ENCODE measurements at places on chromosomes 12 and 14.
A peak's percentile ranks its signal among the peaks of the same experiment; 100 is the strongest.

DNA sequence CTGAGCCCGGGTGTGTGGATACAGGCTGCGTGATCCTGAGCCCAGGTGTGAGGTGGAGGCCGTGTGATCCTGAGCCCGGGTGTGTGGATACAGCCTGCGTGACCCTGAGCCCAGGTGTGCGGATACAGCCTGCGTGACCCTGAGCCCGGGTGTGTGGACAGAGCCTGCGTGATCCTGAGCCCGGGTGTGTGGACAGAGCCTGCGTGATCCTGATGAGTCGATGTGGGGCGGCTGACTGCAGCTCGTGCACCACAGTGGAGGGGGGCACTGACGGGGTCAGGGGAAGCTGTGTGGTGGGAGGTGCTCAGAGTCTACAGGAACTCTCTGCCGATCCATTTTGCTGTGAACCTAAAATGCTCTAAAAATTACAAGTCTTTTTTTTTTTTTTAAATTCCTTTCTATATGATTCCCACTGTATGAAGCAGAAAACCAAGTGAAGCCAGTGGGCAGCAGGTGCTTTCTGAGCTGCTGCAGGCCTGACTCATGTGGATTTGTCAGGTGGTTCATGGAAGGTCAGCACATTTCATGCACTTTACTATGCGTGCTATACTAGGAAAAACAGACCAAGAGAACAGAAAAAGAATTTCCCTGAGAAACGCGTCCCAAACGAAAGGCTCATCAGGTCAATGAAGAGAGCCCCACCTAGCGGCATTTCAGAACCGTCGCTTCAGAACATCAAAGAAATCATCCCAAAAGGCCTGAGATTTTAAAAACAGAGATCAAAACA lies 19.3 kb downstream of the BRF1 start:
- DNase-seq, result no peak

- no peak for DNase-seq
Observed at GRCh38 chr14:67973436-67973835, 153.9 kb downstream of the RAD51B start.

DNA sequence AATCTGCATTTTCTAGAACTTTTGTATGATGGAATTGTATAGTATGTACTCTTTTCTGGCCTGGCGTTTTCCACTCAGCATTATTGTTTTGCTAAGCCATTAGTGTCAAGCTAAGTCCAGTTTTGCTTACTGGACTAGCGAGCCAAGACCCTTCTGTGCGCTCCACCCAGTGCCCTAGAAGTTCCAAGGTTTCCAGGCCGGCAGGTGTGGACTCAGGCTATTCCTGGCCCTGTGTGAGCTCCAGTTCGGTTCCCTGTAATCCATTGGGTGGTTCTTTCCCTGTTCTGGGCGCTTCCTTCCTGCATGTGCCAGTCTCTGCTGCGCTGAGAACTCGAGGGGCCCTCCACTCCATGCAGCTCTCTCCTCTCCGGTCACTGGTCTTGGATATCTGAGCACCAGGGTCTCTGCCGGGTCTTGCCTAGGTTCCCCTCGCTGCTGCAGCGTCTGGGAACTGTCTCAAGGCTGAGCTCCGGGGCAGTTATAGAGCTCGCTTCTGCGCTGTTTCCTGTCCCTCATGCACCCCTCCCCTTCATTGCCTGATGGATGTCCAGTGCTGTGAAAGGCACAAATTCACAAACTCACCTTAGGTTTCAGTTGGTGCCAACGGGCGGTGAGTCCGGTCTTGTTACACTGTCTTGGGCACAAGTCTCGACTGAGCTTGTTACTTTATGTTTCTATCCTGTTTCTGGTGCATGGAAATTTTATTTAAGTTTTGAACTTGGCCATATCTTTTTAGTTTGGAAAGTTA lies 100.8 kb downstream of the ADGRD1 start:
- no peak for DNase-seq

DNA sequence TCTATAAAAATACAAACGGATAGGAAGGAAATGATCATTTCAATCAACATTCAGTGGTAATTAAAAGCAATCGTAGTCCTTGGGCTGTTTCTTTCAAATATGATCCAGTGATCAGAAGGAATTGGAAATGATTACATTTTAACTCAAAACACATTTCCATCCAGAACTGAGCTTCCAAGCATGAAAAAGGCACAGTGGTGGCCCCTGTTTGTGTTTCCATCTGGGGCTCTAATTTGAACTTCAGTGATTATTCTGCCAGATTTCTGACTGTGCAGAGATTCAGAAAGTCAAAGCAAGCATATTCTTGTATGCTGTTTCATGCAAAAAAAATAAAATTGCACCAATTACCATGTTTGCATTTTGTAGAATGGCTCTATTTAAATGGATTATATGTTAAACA lies 157.0 kb upstream of the LMNTD1 start:
- no peak for DNase-seq

- DNase-seq, result no peak
Observed at GRCh38 chr12:57524814-57525614, 2.4 kb downstream of the MBD6 start.

GRCh38 chr12:91033251-91033650 lies 24.6 kb downstream of the KERA start:
- DNase-seq, result no peak

DNA sequence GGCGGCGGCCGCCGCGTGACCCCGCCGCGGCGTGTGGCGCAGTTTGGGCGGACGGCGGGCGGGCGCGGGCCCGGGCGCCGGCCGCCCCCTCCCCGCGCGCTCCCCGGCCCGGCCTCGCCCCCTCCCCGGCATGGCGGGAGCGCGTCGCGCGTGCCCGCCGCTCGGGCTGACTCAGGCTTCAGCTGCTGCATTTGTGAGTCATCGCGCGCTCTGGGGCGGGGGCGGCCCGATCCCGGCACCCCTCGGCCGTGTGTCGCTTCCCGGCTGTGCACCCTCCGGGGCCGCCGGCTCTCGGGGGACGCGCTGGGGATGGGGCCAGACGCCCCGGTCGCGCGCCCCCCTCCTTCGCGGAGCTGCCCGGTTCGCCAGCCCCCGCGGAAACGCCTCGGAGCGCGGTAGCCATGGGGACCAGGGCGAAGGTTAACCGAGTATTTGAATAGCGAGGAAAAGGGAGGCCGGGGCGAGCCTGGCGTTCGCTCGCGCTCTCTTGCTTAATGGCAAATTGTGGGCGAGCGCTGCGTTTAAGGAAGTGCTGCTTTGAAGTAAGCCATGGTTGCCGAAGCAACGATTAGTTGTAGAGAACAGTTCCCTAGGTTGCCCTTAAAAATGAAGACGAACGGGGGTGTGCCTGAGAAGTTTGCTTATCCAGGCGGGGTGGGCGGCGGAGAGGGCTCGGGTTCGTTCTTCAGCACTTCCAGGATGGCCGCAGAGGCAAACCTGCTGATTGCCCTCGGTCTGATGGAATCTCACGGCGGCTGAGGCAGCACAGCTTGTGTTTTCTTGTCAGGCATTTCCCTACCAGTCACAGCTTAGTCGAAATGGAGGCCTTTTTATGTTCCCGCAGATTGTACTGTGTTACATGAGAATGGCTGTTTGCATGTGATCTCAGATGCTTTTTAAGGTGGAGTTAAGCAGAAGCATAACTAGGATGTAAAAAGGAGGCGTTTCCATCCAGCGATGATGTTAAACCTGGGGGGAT lies 896 bp downstream of the EIF5 start:
- DNase-seq, result peak; percentile 61
